ENCODE measurements at places on chromosomes 6 and 20. TPM values are rescaled to one million over a fixed set of nuclear protein-coding genes. Genes with fewer than 3 reads are reported as not detected.

- DNase-seq: no peak
These were observed 4.9 kb upstream of the LAMA4 start for GRCh38 chr6:112259337-112259675.

The FGD2 gene
- total RNA-seq: 0.32 TPM

The SLC25A27 gene
- total RNA-seq: 9.5 TPM

DNA sequence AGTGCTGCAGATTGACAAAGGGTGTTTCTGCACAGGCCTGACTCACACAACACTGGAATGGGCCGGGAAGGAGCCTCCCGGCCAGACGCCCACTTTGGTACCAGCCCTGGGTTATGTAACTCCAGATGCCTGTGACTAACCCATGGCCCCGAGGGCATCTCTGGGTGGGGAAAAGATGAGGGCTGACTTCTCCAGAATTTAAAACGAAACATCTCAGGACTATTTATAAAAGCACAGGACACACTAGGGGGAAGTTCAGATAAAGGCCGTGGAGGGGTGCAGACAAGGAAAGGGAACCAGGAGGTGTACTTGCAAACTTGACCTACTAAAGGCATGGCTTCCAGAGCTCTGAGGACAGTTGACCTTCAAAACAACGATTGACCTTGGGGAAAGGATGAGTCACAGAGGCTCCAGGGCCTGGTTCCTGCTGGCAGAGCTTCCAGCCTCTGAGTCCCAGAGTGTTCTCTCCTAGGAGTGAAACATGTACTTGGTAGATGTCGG is 196.9 kb downstream of the NFATC2 start:
- DNase-seq: no peak

DNA sequence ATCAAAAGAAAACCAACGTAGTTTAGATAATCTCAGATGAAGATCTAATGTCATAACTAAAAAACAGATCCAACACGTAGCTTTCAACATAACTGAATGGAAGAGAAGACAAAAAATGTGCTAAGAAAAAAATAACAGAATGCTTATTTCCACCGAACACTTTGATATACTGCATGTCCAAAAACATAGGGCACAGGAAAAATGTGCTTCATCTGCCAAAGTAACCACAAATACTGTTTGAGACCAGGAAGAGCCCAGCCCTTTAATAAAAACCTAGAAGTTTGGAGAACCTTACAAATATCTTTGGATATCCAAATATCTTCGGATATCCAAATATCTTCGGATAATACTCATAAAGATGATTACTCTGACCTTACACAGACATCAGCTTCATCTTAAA is 19.8 kb downstream of the LAMA4 start:
- DNase-seq: no peak

The OR2H2 gene
- total RNA-seq: not detected

GRCh38 chr6:157596886-157597285 is 215.9 kb downstream of the ZDHHC14 start:
- DNase-seq: no peak

The TRIM15 gene
- total RNA-seq: 0.48 TPM

- DNase-seq: no peak
These were observed 79.8 kb upstream of the CHD6 start for GRCh38 chr20:41697861-41698559.

DNA sequence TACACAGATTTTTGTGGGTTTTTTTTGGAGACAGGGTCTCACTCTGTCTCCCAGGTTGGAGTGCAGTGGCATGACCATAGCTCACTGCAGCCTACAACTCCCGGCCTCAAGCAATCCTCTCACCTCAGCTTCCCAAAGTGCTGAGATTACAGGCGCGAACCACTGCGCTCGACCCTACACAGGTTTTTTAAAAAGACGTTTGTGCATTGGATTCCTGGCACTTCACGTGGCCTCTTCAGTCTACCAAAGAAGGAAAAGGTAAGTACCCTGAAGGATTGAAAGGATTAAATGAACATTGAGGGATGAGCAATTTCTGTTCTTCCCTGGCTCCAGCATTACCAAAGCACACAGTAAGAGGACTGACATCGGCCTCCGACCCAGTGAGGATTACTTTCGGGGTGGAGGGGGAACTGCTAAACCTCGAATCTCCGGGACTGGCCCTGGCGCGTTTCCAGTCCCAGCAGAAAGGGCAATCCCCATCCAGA is 556 bp upstream of the YWHAB start:
- DNase-seq: no peak

The MACROD2 gene
- 3.9 TPM for total RNA-seq

GRCh38 chr6:125124049-125124669 is 29.4 kb upstream of the TPD52L1 start:
- DNase-seq: no peak

DNA sequence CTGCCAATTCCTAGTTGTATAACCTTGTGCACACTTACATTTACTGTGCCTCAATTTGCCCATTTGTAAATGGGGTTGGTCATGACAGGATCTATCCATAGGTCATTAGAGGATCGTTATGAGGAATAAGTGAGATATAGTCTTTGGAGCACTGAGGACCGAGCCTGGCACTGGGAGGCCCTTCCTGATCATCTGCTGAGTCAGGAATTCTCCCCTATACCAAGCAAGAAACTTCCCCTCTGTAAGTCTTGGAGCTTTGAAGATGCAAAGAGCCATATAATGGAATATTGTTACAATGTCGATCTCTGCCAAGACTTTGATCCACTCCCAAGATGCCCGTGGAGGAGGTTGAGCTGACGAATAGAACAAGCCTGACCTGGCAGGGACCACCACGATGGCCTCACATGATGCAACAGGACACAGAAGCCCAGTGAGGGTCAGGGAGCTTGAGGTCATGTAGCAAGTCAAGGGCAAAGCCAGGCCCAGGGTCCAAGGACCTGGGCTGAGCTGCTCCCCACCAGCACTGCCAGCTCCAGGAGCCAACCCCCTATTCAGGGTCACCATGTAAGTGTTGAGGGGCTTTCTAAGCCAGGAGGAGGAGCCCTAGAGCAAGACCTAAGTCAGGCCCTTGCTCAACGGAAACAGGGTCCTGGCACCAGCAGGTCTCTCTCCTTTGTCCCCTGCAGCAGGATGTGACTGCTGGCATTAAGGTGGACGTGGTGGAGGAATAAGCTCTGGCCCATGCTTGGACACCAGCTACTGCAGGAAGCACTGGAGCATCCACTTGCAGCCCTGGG is 16.7 kb downstream of the PDRG1 start:
- DNase-seq: peak; percentile 50

GRCh38 chr6:41098366-41098765 is 25.6 kb downstream of the NFYA start:
- no peak for DNase-seq

The SRMS gene
- 0.29 TPM for total RNA-seq

The OVOL2 gene
- total RNA-seq: 11.4 TPM

The SLC2A10 gene
- 9.7 TPM for total RNA-seq

Data from H1 (cell line).